ENCODE measurements at places on chromosomes 1 and 21. TPM values are rescaled to one million over a fixed set of nuclear protein-coding genes. Genes with fewer than 3 reads are reported as not detected.

Gene CBS
- total RNA-seq: 12.8 TPM

Gene FAM43B
- total RNA-seq: 1.6 TPM

Gene ARTN
- total RNA-seq: 0.18 TPM

Gene ZBTB8A
- 4.7 TPM for total RNA-seq

Gene LENEP
- total RNA-seq: not detected

Gene LMX1A
- total RNA-seq: not detected

Gene ADAMTS1
- 139 TPM for total RNA-seq

Gene COA6
- 30.8 TPM for total RNA-seq

Gene CA6
- not detected for total RNA-seq

Gene DYRK3
- 12.4 TPM for total RNA-seq

Gene OR6K3
- not detected for total RNA-seq

Gene FAM3B
- not detected for total RNA-seq

Gene PROK1
- total RNA-seq: 0.18 TPM
